ENCODE measurements at places on chromosomes 12 and 14. TPM values are rescaled to one million over a fixed set of nuclear protein-coding genes. Genes with fewer than 3 reads are reported as not detected.

- H3K4me3 ChIP-seq, result no peak overlapping the region
- peaks cover 18% of the 10 kb centered on the region for H3K27me3 ChIP-seq
- H3K4me1 ChIP-seq, result no peaks in the 10 kb centered on the region
- H3K27ac ChIP-seq, result no peak overlapping the region
Measured at GRCh38 chr14:58785701-58786100, 147.9 kb downstream of the DACT1 start.

DNA sequence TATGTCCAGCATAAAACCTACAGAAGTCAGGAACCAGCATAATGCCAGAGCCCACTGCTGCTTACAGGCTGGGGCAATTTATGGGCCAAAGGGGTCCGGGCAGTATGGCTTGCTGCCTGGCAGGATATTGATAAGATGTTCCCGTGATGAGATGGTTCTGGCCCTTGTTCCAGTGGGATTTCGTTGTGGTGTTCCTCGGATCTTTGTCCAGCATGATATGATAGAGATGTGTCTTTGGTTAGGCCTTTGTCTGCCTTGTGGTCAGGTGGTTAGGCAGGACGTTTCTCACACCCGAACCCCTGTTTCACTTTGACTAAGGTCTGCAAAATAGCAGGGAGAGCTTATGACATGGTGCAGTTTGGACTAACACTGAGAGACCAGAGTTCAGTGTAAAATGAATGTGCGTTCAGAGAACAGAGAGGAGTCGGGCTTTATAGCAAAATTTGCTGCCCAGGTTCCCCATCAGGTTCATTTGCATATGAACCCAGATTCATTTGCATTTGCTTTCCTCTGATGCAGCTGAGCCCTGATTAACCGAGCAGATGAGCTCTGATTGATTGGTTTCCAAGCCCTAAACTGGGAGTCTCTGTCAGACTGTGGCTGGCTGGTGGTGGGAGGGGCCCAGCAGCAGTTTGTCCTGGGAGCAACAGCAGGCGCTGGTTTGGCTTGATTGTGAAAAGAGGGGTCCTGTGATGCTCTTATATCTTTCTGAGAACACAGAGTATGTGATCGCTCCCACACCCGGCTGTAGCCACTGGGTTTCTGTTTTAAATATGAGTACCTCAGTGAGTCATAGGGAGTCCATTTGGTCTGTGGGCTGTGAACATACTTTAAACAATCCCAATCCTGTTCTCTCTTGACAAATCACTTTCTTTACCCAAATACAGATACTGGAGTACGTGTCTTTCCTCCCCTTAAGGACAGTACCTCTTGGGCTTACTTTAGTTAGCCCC, 156.3 kb upstream of the PZP start:
- DNase-seq, result peak; percentile 21
- H3K4me1 ChIP-seq, result peaks cover 16% of the 10 kb centered on the region
- no peak overlapping the region for H3K4me3 ChIP-seq
- no peak overlapping the region for H3K27ac ChIP-seq

FBXO33 gene
- 17.0 TPM for total RNA-seq

DNA sequence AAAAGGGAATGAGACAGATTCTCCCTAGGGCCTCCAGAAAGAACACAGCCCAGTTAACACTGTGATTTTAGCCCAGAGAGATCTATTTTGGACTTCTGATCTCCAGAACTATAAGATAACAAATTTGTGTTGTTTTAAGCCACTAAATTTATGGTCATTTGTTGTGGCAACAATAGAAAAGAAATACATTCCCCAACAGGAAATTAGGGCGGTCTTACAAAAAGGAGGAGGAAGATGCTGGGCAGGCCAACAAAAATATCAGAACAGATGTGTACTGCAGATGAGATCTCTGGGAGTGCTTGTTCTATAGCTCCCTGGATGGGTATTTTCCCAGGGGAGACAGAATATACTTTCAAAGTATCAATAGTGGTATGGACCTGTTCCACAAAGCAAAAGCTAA, 32.0 kb upstream of the SOCS2 start:
- peaks cover 17% of the 10 kb centered on the region for H3K4me1 ChIP-seq
- peaks cover 9% of the 10 kb centered on the region for H3K36me3 ChIP-seq
- H3K27ac ChIP-seq, result no peak overlapping the region
- no peak overlapping the region for H3K4me3 ChIP-seq
- no peaks in the 10 kb centered on the region for H3K27me3 ChIP-seq
- no peak for DNase-seq

DNA sequence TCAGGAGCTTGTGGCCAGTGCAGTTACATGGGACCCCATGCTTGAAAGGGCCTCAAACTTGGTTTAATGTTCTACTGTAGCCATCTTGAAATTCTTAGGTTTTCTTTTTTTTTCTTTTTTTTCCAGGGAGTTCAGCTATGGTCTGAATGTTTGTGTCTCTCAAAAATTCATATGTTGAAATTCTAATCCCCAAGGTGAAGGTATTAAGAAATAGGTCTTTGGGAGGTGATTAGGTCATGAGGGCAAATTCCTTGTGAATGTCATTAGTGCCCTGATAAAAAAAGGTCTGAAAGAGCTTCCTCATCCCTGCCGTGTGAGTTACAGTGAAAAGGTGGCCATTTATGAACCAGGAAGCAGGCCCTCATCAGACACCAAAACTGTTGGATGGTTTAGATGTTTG, 324.1 kb downstream of the C12orf75 start:
- H3K36me3 ChIP-seq, result no peaks in the 10 kb centered on the region
- peaks cover 6% of the 10 kb centered on the region for H3K27me3 ChIP-seq
- H3K4me3 ChIP-seq, result no peak overlapping the region
- no peaks in the 10 kb centered on the region for H3K4me1 ChIP-seq
- no peak for DNase-seq
- H3K27ac ChIP-seq, result no peak overlapping the region

DNA sequence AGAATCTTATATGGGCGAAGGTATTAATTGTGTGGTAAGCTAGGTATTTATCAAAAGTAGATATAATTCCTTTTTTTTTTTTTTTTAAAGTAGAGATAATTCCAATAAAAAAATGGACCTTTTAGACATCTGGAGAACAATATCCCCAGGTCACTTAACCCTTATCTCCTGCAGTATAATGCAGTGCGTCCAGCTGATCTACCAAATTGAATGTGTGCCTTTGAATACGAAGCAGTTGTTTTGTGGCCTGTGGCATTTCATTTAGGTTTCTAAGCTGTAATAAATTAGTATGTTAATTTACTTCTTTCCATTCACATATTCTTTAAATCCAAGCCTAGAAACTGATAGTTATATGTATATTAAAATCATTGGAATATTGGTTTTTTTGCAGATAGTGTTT, 3.1 kb downstream of the FUT8 start:
- H3K36me3 ChIP-seq, result no peaks in the 10 kb centered on the region
- DNase-seq, result no peak
- H3K4me3 ChIP-seq, result no peak overlapping the region
- H3K27ac ChIP-seq, result no peak overlapping the region

DNA sequence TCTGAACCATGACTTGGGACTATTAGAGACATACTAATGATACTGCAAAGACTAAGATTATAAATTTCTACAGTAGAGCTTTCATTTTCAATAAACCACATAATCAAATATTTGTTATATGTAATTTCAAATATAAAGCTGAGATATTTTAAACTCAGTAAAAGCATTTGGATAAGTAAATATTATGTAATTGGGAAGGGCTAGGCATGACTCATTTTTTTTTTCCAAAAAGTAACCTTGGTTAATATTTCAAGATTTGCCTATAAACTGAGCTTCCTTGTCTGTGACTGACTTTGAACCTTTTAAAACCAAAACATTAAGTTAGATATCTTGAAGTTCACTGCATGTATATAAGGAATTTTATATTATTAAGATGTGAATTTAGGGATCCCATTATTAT, 332.5 kb downstream of the CEP128 start:
- H3K4me3 ChIP-seq, result no peak overlapping the region
- peaks cover 23% of the 10 kb centered on the region for H3K4me1 ChIP-seq
- H3K36me3 ChIP-seq, result no peaks in the 10 kb centered on the region
- H3K27ac ChIP-seq, result no peak overlapping the region
- no peaks in the 10 kb centered on the region for H3K27me3 ChIP-seq

- no peaks in the 10 kb centered on the region for H3K27me3 ChIP-seq
- H3K36me3 ChIP-seq, result peaks cover 50% of the 10 kb centered on the region
- peaks cover 48% of the 10 kb centered on the region for H3K4me1 ChIP-seq
Measured at GRCh38 chr14:21255385-21256101, 13.7 kb downstream of the HNRNPC start.

DNA sequence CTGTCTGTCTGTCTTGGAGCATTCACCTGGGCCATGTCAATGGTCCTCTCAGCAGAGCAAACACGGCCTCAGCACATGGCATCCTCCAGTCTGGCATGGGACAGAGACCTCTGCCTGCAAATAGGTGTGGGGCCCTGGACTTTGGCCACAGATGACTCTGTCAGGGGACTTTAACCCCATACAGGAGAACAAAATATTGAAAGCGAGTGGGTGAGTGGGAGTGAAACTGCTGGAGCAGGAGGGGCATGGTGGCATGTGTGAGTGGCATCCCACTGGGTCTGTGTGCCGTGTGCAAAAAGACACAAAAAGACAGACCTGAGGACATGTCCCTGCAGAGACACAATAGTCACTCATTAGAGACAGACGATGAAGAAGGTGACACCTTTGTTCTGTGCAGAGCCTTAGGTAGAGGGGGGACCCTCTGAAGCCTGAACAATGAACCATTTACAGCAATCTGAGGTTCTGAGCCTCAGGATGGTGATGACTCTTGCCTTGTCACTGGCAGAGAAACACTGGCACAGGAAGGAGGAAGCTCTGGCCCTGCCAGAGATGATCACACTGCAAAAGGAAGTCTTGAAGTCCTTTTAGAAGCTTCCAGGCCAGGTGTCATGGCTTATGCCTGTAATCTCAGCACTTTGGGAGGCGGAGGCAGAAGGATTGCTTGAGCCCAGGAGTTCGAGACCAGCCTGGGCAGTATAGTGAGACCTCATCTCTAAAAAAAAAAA, 7.5 kb downstream of the LAG3 start:
- H3K27me3 ChIP-seq, result peaks cover 6% of the 10 kb centered on the region
- H3K27ac ChIP-seq, result no peak overlapping the region
- DNase-seq, result no peak
- no peak overlapping the region for H3K4me3 ChIP-seq

Measured in HFFc6 (cell line).